D721Med (cell line): ENCODE measurements at places on chromosomes 12 and 14.

DNA sequence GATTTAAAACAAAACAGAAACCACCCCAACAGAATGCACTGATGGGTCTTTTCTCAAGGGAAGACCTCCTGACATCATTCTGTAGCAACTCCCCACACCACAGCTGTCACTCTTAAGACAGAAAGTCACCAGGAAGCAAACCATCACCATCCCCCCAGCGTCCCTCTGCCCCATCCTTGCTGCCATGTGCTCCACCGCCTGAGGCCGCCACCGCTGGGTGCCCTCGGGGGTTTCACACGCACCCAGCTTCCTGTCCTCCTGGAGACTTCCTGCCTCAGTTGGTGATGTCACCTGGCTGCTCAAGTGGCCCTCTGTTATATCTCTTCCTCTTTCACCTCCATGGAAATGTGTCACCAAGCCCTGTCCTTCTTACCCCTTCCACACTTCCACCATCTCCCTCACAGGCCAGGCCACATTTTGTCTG, 71.4 kb upstream of the GPR68 start:
- DNase-seq, result no peak

GRCh38 chr12:59079002-59079401, 158.7 kb upstream of the LRIG3 start:
- DNase-seq, result no peak

DNA sequence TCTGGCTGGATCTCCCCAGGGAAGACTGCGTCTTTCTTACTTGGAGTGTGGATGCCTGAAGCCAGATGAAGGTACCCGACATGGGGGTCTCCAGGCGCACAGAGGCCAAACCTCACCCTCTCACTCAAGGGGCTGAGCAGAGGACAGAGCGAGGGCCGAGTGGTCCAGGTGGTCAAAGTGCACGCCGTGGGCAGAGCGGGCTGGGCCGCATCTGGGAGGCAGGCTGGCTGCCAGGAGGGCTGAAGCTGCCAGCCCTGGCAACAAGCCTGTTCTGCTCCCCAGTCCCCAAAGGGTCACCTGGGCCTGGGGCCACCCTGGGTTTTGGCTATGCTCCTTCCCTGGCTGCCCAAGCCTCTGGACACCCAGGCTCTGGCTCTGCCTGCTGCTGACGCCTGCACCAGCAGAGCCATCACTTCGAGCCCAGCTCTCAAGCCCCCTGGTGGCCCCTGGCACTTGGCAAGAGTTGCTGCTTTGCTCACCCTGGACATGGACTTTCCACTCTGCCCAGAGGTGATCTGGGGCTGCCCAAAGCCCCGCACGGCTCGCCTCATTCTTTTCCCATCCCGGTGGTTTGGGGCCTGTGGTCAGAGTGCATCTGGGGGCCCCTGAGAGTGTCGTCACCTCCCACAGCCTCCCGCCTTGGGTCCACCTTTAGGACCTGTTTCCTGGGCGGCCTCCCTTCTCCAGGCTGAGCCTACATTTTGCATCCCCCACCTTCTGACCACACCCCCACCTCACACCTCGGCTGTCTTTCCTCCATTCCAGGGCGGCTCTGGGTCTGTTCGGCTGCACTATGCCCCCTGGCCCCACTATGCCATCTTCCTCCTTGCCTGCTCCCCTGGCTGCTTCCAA, 2.8 kb downstream of the ADSS1 start:
- DNase-seq, result no peak

- no peak for DNase-seq
Observed at GRCh38 chr14:77003960-77004710, 24.4 kb downstream of the IRF2BPL start.

GRCh38 chr12:101570047-101570446, 24.7 kb upstream of the MYBPC1 start:
- no peak for DNase-seq

DNA sequence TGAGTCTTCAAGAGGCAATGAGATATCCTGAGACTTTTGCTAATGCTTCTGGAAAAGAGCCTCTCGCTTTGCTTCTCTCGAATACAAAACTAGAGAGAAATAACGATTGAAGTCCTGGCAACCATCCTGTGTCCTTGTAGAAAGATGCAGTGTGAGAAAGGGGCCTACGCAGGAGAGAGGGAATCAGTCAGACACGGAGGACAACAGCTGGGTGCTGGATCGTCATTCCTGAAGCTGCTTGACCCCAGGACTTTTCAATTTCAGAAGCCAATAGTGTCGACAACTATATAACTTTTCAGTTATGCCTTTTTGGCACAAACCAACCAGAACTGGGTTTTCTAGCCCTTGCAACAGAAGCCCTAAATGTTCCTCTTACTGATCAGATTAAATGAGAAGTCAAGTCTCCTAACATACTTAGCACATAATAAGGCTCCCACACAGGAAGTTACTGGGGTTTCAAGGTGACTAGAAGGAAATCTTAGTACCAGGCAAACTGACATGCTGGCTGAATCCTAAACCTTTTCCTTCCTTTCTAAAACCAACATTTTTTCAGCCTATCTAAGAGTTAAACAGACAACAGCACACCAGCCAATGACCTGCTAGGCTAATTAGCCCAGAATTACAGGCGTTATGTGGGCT, 755.6 kb downstream of the MED13L start:
- DNase-seq, result no peak

GRCh38 chr14:68655021-68655831, 137.6 kb downstream of the ZFP36L1 start:
- no peak for DNase-seq

- no peak for DNase-seq
Observed at GRCh38 chr12:15234508-15234907, 13.3 kb upstream of the RERG start.

DNA sequence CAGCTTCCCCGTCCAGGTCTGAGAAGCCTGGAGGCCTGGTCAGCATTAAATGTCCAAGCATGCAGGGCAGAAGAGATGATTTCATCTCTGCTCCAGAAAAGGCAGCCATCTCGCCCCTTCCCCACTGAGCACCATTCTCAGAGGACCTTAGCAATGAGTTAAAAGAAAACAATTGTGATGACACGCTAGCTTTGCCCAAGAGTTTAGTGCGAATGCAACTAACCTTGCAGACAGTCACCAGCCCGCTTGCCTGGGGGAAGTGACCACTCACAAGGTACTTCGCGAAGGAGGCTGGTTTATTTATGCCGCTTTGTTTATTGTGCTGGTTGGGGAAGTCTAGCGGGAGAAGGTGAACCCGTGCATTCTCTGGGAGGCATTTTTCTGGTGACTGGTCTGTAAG, 170.7 kb downstream of the RBM19 start:
- DNase-seq, result no peak

DNA sequence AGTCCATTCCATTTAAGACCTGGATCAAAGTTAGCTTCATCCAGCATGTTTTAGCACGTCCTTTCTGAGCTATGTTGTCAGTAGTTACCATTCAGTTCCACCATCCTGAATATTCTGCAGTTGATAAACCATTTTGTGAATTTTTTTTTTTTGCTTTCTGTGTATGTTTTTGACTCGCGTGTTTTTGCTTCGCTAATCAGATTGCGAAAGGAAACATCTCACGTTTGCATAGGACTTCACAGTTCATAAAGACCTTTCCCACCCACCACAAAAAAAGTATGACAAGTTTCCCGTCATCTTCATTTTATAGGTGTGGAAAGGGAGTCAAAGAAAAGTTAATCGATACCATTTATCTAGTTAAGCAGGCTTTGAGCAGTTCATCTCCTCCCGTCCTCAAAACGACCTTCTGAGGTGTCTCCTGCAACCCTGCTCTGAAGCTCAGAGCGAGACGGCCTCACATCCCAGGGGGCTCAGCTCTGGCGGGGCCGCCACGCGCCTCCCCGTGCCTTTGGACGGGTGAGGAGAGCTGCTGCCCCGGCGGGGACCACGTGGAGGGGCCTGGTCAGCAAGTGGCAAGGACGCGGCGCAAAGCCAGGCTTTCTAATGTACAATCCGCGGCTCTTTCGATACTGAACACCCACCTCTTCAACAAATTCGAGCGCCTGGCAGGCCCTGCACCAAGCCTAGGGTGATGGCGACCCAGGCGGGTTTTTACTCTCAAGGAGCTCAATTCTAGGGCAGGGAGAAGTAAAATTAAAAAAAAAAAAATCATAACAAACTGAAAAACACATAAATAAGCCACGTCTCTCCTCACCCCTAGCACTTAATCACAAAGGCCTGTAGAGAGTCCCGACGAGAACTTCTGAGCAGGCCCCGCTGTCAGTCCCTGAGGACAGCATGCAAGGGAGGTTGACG, 988 bp upstream of the TMEM263 start:
- no peak for DNase-seq

GRCh38 chr12:56632701-56633467, 2.8 kb upstream of the BAZ2A start:
- DNase-seq, result no peak

- DNase-seq, result no peak
Observed at GRCh38 chr14:105335735-105336476, 21.4 kb downstream of the PACS2 start.

- DNase-seq, result no peak
Observed at GRCh38 chr12:75600146-75600545, 88.7 kb upstream of the KRR1 start.

GRCh38 chr12:4849795-4850345, 59.8 kb upstream of the KCNA1 start:
- DNase-seq, result no peak

GRCh38 chr12:31860401-31860800, 98.8 kb upstream of the RESF1 start:
- no peak for DNase-seq

DNA sequence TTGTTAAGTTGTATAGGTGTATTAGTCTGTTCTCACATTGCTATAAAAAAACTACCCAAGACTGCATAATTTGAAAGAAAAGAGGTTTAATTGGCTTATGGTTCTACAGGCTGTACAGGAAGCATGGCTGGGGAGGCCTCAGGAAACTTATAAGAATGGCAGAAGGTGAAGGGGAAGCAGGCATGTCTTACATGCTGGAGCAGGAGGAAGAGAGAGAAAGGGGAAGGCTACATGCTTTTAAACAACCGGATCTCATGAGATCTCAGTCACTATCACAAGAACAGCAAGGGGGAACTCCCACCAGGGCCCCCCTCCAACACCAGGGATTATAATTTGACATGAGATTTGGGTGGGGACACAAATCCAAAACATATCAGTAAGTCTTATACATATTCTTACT, 60.5 kb upstream of the OR10AD1 start:
- DNase-seq, result no peak

GRCh38 chr12:92467886-92468285, 234.9 kb upstream of the PLEKHG7 start:
- no peak for DNase-seq

DNA sequence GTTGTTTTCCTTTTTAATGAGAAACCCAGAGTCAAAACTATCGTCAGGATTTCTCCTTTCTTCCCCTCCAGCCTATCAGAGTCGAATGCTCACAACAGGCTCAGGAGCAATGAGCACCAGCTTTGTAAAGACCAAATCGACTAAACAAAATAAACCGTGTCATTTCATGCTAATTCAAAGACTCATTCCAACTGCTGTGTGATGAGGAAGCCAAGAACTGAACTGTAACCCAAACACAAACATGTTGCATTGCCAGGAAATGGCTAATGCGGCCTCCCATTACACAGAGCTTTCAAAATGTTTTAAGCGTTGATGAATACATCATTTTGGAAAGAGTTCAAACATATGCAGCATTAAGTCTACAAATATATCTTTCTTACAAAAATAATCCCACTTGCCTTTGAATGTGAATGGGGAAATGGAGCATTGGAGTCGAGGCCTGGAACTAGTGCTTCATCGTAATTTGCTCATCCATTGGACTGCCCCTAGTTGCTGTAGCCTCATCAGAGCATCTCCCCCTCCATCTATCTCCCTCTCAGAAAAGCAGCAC, 349.5 kb downstream of the GXYLT1 start:
- no peak for DNase-seq

DNA sequence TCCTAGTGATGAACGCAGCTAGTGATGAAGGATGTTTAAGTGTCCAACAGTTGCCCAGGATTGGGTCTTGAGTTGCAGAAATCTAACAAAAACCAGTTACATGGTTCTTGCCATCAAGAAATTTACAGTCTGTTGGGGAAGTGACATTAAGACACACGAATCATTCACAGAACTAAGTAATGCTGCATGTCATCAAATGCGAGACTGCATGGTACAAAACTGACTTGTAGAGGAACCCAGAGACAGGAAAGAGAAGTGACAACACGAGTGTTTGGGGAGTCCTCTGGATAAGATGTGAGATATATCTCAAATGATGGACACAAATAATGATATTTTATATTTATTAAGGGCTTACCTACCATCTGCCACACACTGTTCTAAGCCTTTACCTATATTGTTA, 6.1 kb upstream of the SYNE3 start:
- DNase-seq, result no peak

- DNase-seq, result no peak
Observed at GRCh38 chr14:74275241-74275841, 27.4 kb downstream of the ABCD4 start.

GRCh38 chr14:92529903-92530302, 16.3 kb downstream of the RIN3 start:
- no peak for DNase-seq

DNA sequence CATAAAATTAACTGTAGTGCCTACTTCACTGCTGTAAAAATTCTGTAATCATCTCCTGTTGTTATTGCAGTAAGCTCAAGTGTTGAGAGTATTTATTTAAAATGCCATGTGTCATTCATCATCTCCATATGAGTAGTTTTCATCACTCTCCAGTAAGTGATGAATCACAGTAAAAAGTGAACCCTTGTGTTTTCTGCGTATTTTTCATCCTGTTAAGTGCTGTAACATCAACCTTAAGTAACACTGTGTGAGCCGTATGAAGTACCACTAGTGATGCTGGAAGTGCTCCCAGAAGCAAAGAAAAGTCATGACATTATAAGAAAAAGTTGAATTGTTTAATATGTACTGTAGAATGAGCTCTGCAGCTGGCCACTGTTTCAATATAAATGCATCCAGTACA, 55.4 kb downstream of the SLCO1B3 start:
- no peak for DNase-seq

GRCh38 chr12:46590991-46591703, 218.6 kb upstream of the SLC38A2 start:
- DNase-seq, result no peak
